ENCODE measurements at places on chromosomes 2 and 18.

- no peak for DNase-seq
Measured at GRCh38 chr18:29012364-29012763, 835.4 kb upstream of the CDH2 start.

GRCh38 chr18:38539856-38540255 is 974.3 kb upstream of the CELF4 start:
- DNase-seq = no peak

- no peak for DNase-seq
Measured at GRCh38 chr18:1094409-1094808, 189.7 kb downstream of the ADCYAP1 start.

- DNase-seq = no peak
Measured at GRCh38 chr18:7562491-7562890, 4.6 kb upstream of the PTPRM start.

GRCh38 chr2:184554736-184555135 is 43.6 kb upstream of the ZNF804A start:
- no peak for DNase-seq

DNA sequence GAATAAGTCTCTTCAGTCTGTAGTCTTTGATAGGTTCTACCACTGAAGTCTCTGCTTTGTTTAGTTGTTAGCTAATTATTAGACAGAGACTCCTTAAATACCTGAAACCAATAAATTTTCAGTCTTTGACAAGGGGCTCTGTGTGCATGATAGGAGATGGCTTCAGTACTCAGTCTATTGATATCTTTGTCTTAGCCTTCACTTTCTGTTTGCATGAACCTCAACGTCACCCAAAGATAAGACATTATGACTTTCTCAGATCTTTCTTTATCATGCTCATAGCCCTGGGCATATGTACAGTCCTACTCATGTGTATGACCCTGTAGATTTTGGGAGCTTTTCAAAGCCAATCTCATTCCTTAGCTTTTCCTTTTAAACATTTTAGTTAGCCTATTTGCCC is 183.5 kb upstream of the GCFC2 start:
- no peak for DNase-seq

GRCh38 chr2:4947911-4948310 is 744.3 kb upstream of the SOX11 start:
- DNase-seq = no peak

DNA sequence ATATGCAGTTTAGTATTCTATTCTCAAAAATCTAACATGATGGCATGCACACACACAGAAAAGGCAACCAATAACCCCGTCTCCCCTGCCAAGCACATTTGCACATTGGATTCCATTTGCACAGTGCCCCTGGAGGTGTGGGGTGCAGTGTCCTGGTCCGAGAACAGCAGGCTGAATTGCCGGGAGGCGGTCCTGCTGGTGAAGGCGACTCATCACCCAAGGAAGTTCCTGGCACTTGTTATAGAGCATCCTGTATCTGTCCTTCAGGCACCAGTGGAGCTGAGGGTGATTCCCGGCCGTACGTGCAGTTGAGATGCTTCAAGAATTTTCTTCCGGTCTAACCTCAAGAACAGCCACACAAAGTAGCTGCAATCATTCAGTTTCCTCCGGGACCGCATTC is 73.0 kb upstream of the RAB12 start:
- no peak for DNase-seq

DNA sequence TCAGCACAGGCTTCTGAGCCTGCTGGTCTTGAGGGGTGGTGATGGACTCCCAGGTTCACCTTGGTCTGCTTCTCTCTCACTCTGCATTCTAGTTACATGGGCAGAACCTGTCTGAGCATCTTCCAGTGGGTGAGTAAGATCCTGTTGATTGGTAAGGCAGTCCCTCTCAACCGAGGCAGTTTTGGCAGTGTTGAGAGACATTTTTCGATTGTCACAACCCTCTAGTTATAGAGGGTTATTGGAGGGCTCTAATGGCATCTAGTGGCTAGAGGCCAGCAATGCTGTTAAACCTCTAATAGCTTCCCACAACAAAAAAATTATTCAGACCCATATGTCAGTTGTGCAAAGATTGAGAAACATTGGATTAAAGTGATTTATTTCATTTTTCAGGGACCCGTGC is 9.3 kb upstream of the MGAT5 start:
- no peak for DNase-seq

GRCh38 chr2:43491065-43491639 is 104.7 kb downstream of the THADA start:
- no peak for DNase-seq
